ENCODE measurements at places on chromosomes 13 and 19.

DNA sequence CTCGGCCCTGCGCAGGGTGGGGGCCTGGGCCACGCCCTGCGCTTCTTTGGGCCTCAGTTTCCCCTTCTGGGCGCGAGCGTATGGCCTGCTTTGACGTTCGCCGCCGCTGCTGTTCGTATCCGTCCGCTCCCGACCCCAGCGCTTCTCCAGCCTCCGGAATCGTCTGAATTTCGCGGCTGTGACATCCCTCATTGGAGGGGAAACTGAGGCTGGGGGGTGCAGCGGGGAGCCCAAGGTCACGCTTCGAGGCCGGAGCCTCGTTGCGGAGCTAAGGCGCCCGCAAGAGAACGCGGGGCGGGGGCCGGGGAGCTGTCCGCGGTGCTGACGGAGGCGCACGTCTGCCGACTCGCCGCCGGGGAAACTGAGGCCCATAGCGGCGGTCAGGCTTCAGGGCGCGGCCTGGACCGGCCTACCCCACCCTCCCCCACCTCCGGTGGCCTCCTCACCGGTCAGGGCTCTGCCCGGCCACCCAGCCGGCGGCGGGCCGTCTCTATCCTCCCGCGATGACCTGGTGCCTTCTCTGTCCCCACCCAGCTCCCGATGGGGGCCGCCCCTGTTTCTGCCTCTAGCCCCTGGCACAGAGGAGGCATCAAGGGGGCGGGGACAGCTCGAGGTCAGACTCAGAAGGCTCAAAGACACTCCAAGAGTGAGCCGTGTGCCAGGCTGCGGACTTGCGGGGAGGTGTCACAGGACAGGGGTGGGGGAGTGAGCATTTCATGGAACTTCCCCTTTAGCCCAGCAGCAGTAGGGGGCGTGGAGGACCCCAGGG is 3.0 kb upstream of the APC2 start:
- peak; percentile 36 for DNase-seq

DNA sequence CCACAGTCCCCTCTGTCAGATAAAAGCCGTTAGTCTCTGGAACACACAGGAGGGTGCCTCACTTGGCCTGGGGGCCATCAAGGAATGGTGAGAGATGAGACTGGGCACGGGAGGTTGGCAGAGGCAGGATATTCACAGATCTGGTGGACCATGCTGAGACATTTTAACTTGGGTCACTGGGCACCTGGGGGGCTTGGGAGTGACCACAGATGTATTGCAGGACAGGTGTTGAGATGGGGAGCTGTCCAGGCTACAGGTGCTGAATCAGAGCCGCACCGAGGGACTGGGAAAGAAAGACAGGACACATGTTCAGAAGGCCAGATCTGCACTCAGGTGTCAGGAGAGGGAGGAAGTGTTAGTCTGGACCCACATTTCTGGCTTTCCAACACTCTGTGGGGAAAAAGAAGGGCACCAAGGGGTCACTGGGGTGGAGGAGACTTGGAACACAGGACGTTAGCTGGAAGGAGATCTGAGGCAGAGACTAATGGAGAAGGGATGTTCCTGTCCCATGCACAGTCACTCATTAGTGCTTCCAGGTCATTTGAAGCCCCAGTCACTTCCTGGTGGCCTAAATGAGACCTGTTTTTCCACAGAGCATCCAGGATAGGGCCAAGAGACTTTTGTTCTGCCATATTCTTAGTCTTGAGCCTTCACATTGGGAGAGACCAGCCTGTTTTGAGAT is 56.1 kb downstream of the CHST8 start:
- no peak for DNase-seq

DNA sequence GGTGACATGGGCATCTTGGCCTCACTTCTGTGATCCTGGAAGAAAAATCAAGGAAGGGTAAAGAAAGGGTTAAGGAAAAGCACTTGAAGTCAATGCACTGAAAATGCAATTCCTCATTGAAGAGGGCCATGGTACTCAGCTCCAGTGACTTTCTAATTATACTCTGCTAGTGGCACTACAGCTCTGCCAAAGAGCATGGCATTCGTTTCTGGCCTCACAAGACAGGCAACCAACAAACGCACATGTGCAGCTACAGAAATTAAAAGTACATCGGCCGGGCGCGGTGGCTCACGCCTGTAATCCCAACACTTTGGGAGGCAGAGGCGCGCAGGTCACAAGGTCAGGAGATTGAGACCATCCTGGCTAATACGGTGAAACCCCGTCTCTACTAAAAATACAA is 21.8 kb downstream of the SACS start:
- no peak for DNase-seq

DNA sequence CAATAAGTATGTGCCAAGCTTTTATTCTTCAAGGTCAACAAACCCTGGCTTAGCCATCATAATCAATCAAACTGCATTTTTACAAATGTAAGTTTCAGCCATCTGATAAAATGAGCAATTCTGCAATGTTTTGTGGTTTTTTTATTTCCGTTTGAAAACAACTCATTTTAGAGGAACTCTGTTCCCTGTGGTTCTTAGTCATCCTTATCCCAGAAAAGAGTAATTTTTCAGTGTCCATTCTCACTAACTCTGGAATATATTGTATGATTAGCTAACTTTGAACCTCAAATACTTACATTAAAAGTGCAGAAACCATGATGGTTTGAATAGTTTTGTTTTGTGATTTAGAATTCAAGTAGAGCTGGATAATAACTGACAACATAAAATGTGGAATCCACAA is 87.6 kb downstream of the IRS2 start:
- no peak for DNase-seq

DNA sequence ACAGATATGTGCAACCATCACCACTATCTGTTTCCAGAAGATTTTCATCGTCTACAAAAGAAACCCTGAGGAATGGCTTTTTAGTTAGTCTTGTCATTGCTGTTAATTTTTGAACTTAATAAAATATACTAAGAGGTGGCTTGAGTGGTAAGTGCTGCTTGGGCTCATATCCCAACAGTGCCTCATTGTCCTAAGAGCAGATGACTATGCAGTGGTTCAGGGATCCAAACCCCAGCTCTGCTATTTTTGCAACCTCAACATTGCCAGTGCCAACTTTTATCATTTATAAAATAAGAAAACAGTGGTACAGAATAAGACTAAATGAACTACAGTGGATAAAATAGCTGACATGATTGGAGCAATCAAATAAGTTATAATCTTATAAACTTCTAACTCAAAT is 123.2 kb upstream of the SLC7A1 start:
- no peak for DNase-seq

DNA sequence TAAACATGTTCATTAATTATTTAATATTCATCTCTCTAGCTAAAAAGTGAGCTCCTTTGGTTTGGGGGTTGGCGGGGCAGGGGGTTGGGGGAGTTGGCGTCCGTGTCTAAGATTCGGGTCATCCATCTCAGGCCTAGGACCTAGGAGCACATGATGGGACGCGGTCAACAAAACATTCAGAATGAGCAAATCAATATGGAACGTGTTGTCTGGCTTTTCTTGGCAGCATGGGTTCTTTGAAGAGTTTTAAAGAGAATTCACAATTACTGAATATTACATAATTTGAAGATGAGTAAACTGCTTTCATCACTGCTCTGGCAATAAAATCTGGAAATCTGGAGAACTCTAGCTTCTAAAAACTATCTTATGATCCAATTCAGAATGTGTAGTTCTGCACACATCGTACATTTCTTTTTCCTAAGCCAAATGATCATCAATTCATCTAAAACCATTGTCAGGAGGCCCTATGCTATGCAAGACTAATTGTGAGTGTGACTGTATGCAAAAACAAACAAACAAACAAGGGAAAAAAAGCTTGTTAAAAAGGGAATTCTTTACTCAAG is 5.4 kb upstream of the ARGLU1 start:
- no peak for DNase-seq

- DNase-seq = no peak
Observed at GRCh38 chr13:74305876-74306275, 171.7 kb upstream of the KLF12 start.

GRCh38 chr13:33101835-33102234 is 85.6 kb downstream of the KL start:
- DNase-seq = no peak

GRCh38 chr13:98542568-98543377 is 34.1 kb downstream of the STK24 start:
- DNase-seq = no peak

DNA sequence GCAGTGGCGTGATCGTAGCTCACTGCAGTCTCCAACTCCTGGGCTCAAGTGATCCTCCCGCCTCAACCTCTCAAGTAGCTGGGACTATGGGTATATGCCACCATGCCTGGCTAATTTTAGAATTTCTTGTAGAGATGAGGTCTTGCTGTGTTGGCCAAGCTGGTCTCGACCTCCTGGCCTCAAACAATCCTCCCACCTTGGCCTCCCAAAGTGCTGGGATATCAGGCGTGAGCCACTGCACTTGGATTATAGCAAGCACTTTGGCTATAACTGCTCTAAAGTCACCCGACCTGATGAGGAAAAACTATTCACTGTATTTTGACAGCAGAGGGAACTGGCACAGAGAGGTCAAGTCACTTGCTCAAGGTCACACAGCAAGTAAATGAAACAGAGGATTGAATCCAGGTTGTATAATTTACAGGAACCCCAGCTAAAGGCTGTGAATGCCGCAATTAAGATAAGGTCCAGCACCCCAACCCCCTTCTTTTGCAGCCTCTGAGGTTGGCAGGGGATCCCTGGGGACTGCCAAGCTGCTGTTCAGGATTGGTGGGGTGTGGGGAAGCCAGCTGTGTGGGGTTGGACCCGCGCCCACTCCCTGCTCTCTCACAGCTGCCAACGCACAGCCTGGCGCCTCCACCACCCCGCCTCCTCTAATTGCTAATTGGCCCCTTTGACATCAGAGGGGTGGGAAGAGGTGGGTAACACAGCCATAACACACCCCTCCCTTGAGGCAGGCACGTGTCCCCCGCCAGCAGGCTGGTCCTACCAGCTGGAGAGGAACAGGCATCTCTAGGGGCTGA is 6.0 kb downstream of the TMIGD2 start:
- no peak for DNase-seq

DNA sequence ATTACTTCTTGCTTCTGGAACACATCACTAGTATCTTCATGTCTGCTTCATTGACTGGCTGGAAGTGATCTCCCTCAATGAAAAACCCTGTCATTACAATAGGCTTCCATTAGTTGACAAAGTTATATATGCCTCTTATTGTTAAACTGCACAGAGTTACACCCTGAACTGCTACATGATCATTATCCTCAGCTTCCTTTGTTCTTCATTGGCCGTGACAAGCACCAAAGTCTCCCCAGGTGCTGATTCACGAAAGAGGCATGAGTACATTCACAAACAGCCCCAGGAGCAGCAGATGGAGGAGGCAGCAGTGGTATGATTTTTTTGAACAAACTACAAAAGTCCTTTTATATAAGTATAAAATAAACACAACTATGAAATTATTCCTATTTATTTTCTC is 51.4 kb downstream of the VWA8 start:
- DNase-seq = peak; percentile 8

- DNase-seq = no peak
Observed at GRCh38 chr19:30742406-30742938, 370.3 kb downstream of the ZNF536 start.

GRCh38 chr19:46920362-46920761 is 59.6 kb downstream of the ARHGAP35 start:
- peak; percentile 61 for DNase-seq

DNA sequence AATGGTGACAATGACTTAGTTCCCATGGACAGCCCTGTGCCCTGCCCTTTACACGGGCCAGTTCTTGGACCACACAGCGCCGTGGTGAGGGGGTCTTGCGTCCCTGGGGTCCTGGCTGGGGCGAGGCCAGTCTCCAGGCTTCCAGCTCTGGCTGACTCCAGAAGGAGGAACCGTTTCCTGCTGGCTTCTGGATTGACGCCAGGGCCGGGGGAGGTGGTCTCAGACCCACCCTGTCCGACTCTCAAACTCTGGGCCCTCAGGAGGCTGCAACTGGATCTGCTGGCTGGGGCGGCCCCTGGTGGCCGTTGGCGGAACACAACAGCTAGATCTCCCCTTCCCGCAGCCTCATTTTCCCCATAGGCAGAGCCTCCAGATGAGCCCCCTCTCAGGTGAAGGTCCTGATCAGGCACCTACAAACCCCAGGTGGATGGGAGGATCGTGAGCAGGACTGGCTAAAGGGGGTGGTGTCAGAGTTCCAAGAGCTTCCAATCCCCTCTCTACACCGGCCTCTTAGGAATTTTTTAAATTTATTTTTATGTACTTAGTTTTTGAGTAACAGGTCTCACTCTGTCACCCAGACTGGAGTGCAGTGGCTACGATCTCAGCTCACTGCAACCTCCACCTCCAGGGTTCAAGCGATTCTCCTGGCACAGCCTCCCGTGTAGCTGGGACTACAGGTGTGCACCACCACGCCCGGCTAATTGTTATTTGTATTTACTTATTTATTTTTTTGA is 8.0 kb downstream of the CCDC194 start:
- DNase-seq = peak; percentile 49

GRCh38 chr19:38321646-38322196 is 2.1 kb downstream of the KCNK6 start:
- peak; percentile 73 for DNase-seq

GRCh38 chr13:85212692-85213091 is 586.5 kb downstream of the SLITRK6 start:
- DNase-seq = no peak

- DNase-seq = no peak
Observed at GRCh38 chr13:23352161-23352560, 81.3 kb downstream of the SACS start.

DNA sequence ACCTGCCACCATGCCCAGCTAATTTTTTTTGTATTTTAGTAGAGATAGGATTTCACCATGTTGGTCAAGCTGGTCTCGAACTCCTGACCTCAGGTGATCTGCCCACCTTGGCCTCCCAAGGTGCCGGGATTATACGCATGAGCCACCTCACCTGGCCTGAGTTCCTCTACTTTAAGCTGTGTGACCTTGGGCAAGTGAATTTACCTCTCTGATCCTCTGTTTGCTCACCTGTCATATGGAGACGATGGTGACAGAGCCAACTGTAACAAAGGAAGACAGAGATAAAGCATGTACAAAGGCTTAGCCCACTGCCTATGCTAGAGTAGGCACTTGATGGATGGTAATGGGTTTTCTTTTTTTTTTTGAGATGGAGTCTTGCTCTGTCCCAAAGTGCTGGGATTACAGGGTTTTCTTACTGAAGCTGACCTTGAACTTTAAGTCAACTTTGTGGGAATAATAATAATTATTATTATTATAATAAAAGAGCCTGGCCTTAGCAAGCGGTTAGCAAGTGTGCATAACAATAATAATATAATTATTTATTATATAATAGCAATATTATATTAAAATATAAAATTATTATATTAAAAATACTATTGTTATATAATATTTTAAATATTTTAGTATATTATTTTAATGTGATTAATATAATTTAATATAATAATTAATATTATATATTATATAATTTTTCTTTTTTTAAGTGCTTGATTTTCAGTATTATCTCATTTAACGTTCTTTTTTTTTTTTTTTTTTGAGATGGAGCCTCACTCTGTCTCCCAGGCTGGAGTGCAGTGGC is 1.3 kb upstream of the ACER1 start:
- no peak for DNase-seq

- peak; percentile 53 for DNase-seq
Observed at GRCh38 chr13:41905600-41906254, 55.2 kb downstream of the VWA8 start.

DNA sequence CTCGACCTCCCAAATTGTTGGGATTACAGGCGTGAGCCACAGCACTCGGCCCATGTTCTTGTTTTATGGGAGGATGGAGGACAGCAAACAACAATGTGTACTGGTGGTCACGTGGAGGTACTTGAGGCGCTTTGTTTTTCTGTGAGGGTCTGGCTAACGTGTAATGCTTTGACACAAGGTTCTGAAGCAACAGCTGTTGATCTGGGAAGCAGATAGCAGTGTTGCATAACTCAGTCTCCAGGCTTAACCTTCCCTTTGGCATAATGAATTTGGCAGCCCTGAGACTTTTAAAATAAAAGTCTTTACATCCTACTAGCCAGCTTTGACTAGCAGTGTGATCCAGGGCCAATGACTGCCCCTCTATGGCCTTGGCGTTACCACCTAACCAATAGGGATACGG is 6.9 kb upstream of the ZNF580 start:
- DNase-seq = no peak

Data from T47D (cell line).